ENCODE measurements at places on chromosomes 6 and 20.
A peak's percentile ranks its signal among the peaks of the same experiment; 100 is the strongest.

GRCh38 chr6:28981833-28982475, 23.2 kb downstream of the ZNF311 start:
- peak; percentile 22 for DNase-seq

DNA sequence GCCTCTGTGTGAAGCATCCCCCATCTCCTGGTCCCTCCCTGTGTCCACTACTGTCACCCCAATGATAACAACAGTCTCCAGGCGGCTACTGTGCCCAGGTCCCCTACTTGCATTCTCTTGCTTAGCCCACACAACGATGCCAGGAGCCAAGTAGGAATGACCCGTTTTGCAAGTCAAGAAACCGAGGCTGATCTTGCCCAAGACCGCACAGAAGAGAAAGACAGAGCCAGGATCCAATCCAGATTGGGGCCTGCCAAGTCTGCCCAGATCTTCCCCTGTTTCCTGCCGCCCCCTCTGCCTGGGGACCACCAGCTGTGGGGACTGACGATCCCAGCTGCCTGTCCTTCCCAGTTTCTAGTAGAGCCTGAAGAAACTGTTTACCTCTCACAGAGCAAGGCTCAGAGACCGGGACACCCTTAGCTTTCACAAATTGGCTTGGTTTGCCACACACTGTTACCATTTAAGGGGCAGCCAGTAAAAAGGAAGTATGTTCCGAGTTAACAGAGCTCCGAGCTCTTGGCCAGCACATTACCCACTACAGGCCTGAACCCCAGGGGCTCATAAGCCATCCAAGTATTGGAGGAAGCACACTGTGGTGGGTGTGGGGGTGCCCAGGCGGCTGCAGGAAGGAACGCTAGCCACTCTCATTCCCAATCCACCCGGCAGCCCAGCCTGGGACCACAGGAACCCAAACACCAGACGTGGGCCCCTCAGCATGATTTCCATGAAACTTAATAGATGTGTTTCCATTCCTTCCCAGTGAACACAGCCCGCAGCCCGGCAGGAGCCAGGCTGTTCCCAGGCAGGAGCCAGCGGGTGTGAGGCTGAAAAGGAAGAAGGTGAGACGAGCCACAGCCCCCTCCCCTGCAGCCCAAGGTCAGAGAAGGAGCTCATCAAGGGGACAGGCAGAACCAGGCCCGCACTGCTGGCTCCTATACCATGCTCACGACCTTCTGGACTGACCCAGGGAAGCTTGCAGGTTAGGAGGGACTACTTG, 7.9 kb downstream of the KIAA1755 start:
- DNase-seq, result no peak

DNA sequence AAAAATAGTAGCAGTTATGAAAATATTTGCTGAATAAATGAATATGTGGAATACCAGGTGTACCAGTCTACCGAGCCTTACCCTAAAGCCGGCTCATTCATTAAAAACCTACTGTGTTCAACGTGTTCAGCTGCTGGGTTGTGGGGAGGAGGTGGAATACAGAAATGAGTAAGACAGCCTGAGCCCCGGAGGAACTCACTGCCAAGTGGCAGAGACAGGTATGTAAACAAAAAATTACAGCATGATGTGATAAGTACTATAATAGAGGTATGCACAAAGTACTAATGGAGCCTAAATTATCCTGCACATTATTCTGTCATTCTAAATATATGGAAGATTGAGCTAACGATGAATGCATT, 6.8 kb upstream of the ADTRP start:
- peak; percentile 32 for DNase-seq

- DNase-seq, result no peak
Observed at GRCh38 chr20:61254881-61255626, 3.0 kb downstream of the CDH4 start.

Measured in GM19239 (cell line).